Colonic mucosa (tissue), 4 donors: ENCODE measurements at places on chromosomes 11 and 22. TPM values are rescaled to one million over a fixed set of nuclear protein-coding genes. Genes with fewer than 3 reads are reported as not detected.

The SEC14L6 gene
- total RNA-seq = not detected

The OR5B21 gene
- total RNA-seq = not detected

The SCN2B gene
- 0.45 TPM for total RNA-seq

- no peaks in the 10 kb centered on the region for H3K27me3 ChIP-seq
- DNase-seq = no peak
- no peak overlapping the region for H3K27ac ChIP-seq
- no peaks in the 10 kb centered on the region for H3K4me1 ChIP-seq
These were observed 247.9 kb upstream of the CNTN5 start for GRCh38 chr11:98772893-98773292.

GRCh38 chr22:19597399-19597735 is 73.2 kb upstream of the CLDN5 start:
- H3K4me3 ChIP-seq = no peak overlapping the region
- no peaks in the 10 kb centered on the region for H3K36me3 ChIP-seq
- DNase-seq = no peak
